ENCODE measurements at places on chromosomes 1 and 21.

DNA sequence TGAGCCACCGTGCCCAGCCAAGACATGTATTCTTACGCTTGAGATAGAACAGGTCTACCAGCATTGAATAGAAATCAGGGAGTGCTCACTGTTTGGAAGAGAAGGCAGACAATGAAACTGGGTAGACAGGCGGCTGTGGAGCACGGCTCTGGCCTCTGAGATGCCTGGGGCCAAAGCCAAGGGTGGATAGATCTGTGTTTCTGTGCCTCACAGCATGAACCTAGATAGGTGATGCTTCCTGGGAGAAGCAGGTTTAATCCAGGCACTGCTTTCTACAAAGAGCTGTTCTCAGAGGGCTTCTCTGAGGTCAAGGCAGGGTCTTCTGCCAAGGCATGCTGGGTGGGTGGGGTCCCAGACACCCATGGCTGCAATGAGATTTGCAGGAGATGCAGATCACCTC lies 24.6 kb upstream of the PRSS38 start:
- no peak for DNase-seq

GRCh38 chr1:8816831-8817411 lies 519 bp downstream of the RERE start:
- DNase-seq, result no peak

- DNase-seq, result no peak
These were observed 50.2 kb downstream of the PCNX2 start for GRCh38 chr1:233245191-233245765.

- DNase-seq, result no peak
These were observed 104.0 kb downstream of the NIBAN1 start for GRCh38 chr1:184870319-184870718.

- no peak for DNase-seq
These were observed 247.2 kb upstream of the B3GALT2 start for GRCh38 chr1:193433599-193433998.

GRCh38 chr1:50332941-50333594 lies 90.2 kb downstream of the DMRTA2 start:
- peak; percentile 60 for DNase-seq

DNA sequence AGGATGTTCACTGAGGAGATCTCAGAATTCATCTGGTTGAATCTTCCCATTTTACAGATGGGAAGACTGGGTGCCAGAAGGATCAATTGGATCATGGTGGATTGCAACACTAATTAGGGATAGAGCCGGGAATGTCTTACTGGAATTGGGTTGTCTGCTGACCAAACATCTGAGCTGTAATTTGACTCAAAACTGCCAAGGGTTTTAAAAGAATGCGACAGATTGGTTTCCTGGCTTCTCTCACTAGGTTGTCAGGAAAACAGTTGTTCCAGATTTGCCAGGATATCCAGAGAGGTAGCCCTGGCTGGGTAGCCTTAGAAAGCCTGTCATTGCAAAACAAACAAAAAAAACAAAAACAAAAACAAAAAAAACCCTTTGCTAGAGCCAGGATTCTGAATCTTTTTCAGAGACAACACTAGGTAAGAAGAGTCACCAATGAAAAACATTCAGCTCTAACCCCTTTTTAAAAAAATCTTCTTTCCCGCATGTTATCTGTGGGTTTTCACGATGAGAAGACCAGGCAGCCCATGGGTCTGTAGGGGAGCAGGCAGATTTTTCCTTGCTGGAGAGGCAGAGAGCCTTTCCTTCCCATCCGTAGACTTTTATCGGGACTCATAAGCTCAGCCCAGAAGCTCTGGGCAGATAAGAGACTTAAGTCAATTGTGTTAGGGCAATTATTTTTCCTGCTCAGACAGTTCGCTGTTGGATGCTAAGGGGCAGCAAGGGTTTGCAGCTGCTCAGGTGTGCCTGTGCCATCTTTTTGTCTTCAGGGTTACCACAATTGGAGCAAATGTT lies 418.9 kb downstream of the PRDM2 start:
- no peak for DNase-seq

DNA sequence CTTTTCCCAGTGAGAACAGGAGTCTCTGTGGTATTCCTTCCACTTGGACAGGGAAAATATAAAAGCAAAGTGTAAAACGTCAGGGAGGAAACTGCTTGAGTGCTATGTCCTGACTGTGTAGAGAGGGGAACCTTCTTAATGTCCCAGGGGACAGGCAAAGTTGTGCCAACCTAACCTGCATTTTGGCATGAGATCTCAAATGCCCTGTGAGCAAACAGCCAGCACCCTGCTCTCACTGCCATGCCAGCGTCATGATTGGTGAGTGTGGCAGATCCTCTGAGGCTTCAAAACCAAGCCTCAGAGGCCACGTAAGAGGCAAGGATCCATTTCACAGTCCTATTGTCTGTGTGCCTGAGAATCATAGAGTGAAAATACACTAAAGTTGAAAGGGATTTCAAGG lies 49.7 kb upstream of the RAP1A start:
- no peak for DNase-seq

- DNase-seq, result no peak
These were observed 61.0 kb downstream of the B3GALT5 start for GRCh38 chr21:39673736-39674135.
